Fibroblast of the aortic adventitia (primary cell): ENCODE measurements at places on chromosomes 12 and 14. TPM values are rescaled to one million over a fixed set of nuclear protein-coding genes. Genes with fewer than 3 reads are reported as not detected.

ALG10 gene
- total RNA-seq, result 2.0 and 16.8 TPM in 2 replicates

HHIPL1 gene
- total RNA-seq, result 4.4 and 5.1 TPM in 2 replicates

TMEM30B gene
- 3.8 and 4.9 TPM in 2 replicates for total RNA-seq

KRT74 gene
- not detected in 2 replicates for total RNA-seq

BCL2L14 gene
- total RNA-seq, result not detected in 2 replicates
